ENCODE measurements at places on chromosomes 3 and 15.

- no peak for DNase-seq
Observed at GRCh38 chr3:186946756-186947375, 16.5 kb downstream of the ST6GAL1 start.

- no peak for DNase-seq
Observed at GRCh38 chr15:39515765-39516164, 65.1 kb upstream of the THBS1 start.

- no peak for DNase-seq
Observed at GRCh38 chr3:64518950-64519349, 168.8 kb downstream of the ADAMTS9 start.

DNA sequence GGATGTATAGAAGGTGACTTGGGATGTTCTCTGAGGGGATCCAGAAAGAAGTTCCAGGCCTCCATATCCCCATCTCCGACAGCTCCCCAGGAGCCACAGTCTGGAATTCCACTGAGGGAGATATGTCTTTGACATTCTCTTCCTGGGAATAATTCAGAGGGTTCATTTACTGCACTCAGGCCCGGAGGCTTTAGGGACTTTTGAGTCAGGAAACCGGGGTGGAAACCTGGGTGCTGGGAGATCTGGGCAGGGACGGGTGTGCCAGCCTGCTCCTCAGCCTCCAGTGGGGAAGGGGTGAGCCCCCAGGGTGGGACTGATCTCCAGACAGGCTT is 147.7 kb downstream of the SMAD6 start:
- no peak for DNase-seq

DNA sequence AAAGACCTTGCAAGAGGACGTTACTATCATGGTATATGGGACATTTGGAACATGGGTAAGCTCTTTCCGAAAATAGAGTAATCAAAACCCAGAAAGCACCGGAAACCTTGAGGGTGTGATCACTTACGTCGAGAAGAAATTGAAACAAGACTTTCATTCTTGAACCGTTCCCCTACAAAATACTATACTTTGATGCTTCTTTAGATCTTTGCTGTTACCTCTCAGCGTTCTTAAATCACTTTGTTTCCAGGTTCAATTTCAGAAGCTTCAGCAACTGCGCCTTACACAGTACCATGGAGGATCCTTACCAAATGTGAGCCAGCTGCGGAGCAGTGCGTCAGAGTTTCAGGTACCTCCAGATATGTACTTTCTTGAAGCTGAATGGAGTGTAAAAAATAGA is 10.1 kb downstream of the CRTC3 start:
- no peak for DNase-seq

DNA sequence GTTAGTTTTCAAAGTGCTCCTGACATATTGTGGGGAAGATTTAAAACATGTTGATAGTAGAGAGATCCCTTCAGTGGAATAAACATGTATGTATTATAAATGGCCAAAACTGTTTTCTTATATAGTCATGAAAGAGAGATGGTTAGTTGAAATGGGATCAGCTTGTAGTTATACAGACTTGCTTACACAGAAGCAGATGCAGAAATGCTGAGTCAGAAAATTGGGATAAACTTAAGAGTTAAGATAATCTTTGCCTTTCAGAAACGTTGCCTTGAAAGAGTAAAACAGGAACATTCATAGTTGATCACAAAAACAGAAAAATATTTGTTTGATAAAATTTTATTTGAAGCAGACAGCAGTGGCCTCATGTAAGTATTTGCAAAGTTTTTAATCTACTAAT is 433.2 kb upstream of the BCHE start:
- no peak for DNase-seq

DNA sequence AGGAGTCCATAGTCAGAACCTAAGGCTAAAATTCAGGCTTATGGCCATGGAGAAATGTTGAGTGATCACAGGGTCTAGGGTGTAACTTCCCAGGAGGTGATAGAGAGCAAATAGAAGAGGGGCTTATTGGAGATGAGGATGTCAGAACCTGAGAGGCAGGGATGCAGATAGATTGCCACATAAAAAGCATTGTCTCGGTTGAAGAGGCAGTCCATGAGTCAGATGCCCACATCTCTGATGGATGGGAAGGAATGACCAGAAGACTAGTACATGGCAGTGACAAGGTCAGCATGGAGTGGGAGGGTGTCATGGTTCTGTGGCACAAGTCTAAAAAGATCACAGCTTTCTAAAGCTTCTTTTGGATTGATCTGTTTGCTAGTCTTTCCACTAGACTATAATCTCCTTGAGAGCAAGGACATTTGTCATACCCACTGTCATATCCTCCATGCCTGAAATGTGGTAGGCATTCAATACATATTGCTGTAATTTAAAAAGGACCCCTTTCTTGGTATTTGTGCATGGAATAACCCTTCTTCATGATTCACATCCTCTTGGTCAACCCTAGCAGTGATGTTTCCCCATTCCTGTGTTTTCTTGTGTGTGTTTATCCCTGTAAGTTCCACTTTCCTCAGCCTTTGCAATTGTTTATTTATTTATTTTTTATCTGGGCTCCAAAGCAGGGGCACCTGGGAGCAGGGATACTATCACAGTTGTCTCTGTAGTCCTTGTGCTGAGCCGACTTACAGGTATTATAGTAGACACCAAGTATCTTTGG is 613.4 kb upstream of the CFAP20DC start:
- no peak for DNase-seq

GRCh38 chr15:79933231-79933630 is 36.4 kb upstream of the MTHFS start:
- DNase-seq = no peak

GRCh38 chr15:78339559-78339958 is 594 bp upstream of the CRABP1 start:
- DNase-seq = no peak

DNA sequence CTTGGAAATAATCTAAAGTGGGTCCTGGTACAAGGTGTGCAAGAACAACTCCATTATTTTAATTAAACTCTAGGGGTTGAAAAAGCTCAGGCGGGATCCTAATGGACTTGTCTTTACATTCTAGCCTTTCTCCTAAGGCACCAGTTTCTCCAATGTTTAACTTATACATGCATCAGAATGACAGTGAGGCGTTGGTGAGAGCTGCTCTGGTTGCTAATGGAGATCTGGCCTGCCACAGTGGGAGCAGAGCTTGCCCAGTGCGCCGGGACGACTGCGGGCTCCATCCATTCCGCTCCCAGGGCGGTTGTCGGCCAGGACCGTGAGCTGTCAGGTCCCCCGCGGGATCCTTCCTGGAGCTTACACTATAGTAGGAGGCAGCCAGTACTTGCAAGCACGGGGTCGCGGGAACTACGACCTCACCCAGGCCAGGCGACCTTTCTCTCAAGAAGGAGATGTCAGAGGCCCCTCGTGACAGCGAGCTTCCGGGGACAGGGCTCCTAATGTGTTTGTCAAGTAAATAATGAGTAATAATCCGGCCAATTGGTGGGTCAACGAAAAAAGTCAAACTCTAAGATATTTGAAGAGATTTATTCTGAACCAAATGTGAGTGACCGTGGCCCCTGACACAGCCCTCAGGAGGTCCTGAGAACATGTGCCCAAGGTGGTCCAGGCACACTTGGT is 991 bp upstream of the HIGD1A start:
- no peak for DNase-seq

GRCh38 chr3:183265834-183266417 is 12.9 kb downstream of the B3GNT5 start:
- no peak for DNase-seq

DNA sequence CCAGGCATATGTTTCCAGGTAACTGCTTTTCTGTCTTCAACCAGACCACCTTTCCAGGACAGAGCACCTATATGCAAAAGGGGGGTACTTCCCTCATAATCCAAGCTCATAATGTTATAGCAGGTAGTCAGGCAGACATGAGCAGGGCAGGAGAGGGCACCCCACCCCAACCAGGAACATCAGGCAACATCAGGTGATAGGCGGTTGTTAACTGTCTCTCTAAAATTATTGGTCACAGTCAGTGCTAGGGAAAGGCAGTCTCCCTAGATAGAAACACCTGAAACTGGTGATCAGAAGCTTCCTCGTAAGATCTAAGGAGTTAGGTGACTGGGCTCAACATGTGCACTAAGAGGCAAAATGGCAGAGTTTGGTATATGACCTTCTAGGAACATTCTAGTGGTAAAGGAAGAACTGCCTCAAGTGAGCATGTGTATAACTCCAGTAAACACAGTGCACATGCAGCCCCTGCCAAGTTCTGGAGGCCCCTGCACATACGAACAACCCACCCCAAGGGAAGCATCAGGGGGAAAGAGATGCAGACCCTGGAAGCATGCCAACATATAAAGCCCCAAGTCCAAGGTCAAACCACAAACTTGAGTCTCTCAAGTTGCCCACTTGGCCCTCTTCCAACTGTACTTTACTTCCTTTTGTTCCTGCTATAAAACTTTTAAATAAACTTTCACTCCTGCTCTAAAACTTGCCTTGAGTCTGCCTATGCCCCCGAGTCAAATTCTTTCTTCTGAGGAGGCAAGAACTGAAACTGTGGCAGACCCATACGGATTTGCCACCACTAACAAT is 270.9 kb downstream of the ULK4 start:
- DNase-seq = no peak

- DNase-seq = no peak
Observed at GRCh38 chr3:149271669-149272068, 50.0 kb upstream of the CP start.

DNA sequence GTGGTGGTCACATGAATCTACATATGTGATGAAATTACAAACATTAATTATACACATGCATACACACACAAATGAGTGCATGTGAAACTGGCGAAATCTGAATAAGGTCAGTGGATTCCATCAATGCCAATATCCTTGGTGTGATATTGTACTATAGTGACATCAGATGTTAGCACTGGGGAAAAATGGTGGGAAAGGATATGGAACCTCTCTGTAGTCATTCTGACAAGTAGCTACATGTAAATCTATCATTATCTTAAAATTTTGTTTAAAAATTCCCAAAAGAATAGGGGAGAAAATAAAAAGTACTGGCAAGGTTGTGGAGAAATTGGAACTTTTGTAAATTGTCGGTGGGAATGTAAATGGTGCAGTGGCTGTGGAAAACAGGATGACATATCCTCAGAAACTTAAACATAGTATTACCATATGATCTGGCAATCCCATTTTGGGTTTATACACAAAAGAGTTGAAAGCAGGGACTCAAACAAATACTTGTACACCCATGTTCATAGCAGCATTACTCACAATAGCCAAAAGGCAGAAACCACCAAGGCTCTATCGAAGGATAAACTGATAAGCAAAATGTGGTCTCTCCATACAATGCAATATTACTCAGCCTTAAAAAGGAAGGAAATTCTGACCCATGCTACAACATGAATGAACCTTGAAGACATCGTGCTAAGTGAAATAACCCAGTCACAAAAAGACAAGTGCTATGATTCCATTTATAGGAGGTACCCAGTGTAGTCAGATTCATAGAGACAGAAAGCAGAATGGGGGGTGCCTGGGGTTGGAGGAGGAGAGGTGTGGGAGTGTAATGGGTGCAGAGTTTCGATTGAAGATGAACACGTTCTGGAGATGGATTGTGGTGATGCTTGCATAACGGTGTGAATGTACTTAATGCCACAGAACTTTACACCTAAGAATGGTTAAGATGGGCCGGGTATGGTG is 25.3 kb upstream of the HRH1 start:
- DNase-seq = no peak

- no peak for DNase-seq
Observed at GRCh38 chr3:5016211-5017161, 37.2 kb downstream of the BHLHE40 start.

GRCh38 chr3:182755712-182756111 is 37.6 kb upstream of the ATP11B start:
- DNase-seq = no peak

- no peak for DNase-seq
Observed at GRCh38 chr3:194304186-194304917, 46.8 kb downstream of the CPN2 start.

DNA sequence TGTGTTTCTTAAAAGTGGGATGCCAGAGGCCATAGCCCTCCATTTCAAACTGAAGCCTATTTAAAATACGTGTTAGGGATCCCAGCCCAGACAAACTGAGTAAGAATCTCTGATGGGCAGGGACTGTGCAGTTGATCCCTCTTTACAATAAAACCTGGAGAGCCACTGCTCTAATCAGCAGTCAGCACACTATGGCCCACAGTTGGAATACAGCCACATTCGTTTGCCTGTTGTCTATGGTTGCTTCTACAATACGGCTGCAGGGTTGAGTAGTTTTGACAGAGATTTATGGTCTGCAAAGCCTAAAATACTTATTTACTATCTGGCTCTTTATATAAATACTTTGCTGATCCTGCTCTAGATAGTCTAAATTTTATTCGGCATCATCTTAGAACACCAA is 32.4 kb downstream of the TJP1 start:
- DNase-seq = no peak

DNA sequence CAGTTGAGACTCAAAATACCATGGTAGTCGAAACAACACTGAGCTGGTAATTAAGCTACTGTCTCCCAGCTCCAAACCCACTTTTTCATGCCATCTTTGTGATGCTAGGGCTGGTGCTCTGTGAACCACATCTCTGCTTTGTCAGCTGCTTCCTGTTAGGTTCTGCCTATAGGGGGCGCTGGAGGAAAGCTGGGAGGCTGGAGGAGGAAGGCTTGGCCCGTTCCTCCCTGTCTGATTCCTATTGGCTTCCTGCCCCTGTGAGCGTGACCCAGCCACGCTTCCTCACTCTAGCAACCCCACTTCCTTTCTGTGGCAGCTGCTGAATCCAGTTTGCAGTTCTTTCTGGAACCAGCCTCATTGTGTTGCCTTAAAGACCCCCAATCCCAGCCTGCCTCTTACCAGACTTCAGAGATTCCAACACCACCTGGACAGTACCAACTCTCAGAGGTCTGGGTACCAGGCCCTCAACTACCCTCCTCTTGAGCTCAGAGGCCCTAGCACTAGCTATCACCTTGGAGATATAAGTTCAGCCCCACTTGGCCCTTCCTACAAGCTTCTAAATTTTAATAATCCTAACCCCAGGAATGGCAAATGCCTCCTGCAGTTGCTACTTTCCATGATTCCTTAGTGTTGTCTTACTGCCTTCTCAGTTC is 120.9 kb downstream of the ERC2 start:
- peak; percentile 14 for DNase-seq

GRCh38 chr15:75314552-75315290 is 21.1 kb upstream of the COMMD4 start:
- no peak for DNase-seq

- no peak for DNase-seq
Observed at GRCh38 chr15:86506401-86506800, 426.7 kb downstream of the AGBL1 start.

- no peak for DNase-seq
Observed at GRCh38 chr3:16848007-16848406, 36.7 kb upstream of the PLCL2 start.

DNA sequence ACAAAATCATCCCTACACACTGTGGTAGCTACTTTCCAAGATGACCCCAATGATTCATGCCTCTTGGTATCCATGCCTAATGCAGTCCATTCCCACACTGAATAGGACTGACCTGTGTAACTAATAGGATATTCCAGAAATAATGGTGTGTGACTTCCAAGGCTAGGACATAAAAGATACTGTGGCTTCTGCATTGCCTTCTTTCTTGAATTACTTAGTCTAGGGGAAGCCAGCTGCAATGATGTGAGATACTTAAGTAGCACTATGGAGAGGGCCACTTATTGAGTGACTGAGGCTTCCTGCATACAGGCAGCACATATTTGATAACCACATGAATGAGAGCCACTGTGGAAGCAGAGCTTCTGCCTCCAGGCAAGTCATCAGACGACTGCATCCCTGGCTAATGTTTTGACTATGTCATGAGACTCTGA is 50.1 kb downstream of the NR1I2 start:
- no peak for DNase-seq

Data from NCI-H1092 (cell line).